RWPE1 (cell line): ENCODE measurements at places on chromosomes 1 and 21.

DNA sequence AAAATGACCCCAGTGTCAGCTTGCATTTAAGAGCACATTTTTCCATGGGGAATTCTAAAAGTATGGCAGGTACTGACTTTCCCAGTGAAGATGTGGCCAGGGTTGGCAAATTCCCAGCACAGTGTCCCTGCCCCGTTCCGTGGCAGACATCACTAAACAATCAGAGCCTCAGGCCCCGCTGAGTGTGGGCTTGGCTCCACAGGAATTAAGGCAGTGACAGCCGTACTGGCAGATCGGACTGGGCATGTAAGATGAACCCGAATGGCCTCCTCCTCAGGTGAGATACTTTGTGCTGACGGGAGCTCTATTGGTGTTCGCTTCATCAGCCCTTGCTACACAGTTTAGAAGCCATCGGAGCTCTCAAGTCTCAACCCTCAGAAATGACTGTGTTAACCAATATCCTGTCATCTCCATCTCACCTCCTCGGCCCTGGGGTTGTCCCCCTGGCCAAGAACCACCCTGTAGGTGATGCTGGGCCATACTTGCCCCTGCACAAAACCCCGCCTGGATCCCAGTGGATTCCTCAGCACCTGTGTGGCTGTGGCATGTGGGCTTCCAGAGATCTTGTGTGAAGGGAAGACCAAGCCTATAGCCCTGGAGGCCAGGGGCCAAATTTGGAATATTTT, 29.0 kb upstream of the ABCG1 start:
- DNase-seq = no peak

GRCh38 chr1:168428063-168428731, 115.6 kb downstream of the XCL2 start:
- no peak for DNase-seq

- DNase-seq = peak; percentile 34
These were observed 159.8 kb downstream of the PEX14 start for GRCh38 chr1:10634428-10635084.

- no peak for DNase-seq
These were observed 53.3 kb downstream of the B3GALNT2 start for GRCh38 chr1:235450886-235451483.

DNA sequence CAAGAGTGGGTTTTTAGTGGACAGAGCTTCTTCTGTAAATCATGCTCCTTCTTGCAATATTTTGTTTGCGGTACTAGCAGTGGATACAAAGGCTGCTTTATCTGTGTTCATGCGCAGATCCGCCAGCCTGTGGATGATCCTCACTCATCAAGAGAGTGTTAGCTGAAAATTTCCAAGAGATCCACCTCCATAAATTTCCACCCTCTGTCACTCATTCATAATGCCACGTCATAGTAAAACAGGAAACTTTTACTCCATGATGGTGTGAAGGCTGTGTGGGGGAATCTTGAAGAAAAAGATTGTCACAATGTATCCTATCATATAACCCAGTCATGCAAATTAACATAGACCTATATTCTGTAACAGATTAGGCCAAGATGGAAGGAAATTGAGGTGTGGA, 4.4 kb upstream of the MAPKAPK2 start:
- DNase-seq = no peak

DNA sequence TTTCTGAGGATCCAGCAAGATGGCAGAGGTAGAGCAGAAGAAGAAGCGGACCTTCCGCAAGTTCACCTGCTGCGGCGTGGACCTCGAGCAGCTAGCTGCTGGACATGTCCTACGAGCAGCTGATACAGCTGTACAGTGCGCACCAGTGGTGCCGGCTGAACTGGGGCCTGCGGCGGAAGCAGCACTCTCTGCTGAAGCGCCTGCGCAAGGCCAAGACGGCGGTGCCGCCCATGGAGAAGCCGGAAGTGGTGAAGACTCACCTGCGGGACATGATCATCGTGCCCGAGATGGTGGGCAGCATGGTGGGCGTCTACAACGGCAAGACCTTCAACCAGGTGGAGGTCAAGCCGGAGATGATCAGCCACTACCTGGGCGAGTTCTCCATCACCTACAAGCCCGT, 125.8 kb downstream of the LRIG2 start:
- no peak for DNase-seq

GRCh38 chr1:109499661-109500536, 6.0 kb downstream of the CYB561D1 start:
- no peak for DNase-seq

- peak; percentile 53 for DNase-seq
These were observed 102.5 kb downstream of the TRABD2B start for GRCh38 chr1:47894410-47895278.

DNA sequence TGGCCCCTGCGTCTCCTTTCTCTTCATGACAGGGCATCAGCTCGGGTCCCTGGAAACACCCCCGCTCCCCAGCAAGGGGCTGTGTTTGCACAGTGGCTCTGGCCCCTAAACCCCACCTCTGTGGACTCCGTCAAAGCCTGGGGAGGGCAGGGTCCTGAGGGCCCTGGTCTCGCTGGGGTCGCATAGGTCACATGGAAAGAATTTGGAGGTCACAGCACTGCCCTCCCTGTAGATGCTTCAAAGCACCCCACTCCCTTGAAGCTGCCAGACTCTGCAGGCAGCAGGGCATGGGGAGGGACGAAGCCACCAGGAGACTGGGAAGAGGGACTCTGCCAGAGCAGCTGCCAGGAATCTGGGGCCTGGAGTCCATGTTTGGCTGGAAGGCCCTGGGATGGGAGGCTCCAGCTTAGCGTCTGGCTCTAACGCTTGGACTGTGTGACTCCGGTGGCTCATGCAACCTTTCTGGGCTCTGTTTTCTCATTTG, 36.6 kb upstream of the ECE1 start:
- DNase-seq = no peak

DNA sequence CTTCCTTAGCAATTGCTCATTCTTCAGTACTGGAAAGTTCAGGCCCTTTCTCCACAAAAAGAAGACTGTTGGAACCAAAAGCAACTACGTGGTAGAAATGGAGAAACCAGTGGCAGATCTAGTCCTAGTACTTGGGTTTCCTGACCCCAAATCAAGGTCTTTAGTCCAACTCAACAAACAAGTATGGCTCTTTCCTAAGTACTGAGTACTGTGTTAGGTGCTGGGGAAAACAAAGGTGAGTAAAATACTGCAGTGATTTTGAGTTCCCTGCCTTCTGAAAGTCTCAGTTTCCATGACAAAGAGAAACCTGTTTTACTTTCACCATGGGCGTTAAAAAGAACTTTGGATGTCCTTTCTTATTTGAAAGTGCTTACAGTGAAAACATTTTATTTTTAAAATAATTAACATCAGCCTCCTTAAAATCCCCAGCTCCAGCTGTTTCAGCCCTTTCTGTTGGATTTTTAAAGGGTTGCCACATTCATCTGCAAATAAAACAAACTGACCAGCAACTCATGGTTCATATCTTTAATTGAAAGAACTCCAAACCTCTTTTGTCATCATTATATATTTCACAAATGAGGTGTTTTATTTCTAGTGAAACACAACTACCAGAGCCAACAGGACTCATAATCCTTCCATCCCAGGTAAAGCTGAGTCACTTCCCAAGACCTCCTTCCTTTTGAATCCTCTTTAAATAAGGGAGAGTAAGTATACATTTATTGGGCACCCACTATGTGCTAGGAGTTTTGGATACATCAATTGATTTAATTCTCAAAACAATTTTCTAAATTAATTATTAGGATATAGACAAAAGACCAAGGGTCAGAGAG, 35.4 kb downstream of the PLPP3 start:
- no peak for DNase-seq

- no peak for DNase-seq
These were observed 173.7 kb downstream of the KCNJ6 start for GRCh38 chr21:37742532-37742931.

DNA sequence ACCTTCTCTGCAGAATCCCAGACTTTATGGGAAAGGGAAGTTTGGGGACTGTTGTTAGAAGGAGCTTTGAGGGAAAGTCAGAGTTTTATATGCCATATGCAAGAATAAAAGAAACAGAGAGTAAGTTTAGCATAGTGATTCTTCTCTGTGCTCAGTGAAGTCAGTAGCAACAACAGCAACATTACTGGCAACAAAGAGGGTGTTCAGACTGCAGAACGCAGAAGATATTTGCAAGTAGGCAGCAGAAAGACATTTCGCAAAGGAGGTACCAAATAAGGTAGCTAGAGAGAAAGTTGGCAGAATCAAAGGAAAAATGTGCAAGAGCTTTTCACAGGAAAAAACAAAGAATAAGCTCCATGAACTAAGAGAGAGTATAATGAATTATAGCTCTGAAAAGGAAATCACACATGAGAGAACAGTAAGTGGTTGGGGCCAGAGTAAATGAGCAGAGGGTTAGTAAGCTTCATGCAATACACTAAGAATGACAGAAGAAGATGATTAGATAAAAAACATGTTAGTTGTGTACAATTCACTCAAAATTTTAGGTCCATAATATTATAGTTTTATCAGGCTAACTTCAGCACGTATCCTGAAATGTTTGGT, 98.1 kb downstream of the NEGR1 start:
- DNase-seq = no peak

- DNase-seq = no peak
These were observed 18.8 kb downstream of the LRRC52 start for GRCh38 chr1:165562571-165562970.

DNA sequence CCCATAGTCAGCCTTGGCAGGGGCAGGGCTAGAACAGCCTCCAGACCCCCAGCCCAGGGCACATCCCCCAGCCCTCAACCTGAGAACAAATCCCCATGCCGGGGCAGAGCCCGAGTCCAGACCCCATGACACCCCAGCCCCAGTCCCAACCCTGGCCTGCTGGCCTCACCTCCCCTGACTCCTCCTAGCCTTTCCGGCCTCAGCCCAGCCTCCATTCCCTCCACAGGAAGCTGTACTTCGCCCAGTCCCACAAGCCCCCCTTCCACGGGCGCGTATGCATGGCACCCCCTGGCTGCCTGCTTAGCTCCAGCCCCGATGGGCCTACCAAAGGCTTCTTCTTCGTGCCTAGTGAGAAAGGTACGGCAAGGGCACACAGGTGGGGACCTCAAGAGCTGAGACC, 50.4 kb downstream of the DISP3 start:
- DNase-seq = no peak

- DNase-seq = peak; percentile 51
These were observed 414 bp downstream of the TMEM51 start for GRCh38 chr1:15153842-15154479.

DNA sequence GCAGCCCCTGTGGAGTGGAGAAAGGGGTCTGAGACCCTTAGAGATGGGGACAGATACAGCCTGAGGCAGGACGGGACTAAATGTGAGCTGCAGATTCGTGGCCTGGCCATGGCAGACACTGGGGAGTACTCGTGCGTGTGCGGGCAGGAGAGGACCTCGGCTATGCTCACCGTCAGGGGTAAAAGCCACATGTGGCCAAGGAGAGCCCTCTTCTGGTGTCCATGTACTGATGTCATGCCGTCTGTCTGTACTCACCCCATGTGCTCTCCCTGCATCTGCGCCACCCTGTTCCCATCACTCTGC, 84.7 kb downstream of the OBSCN start:
- DNase-seq = no peak

- no peak for DNase-seq
These were observed 7.2 kb downstream of the ARF1 start for GRCh38 chr1:228089519-228090380.

GRCh38 chr1:119762409-119762808, 6.3 kb downstream of the HMGCS2 start:
- DNase-seq = no peak

GRCh38 chr21:45208627-45208951, 79.1 kb downstream of the POFUT2 start:
- DNase-seq = no peak

- DNase-seq = no peak
These were observed 2.2 kb upstream of the PRDM16 start for GRCh38 chr1:3066826-3067225.

DNA sequence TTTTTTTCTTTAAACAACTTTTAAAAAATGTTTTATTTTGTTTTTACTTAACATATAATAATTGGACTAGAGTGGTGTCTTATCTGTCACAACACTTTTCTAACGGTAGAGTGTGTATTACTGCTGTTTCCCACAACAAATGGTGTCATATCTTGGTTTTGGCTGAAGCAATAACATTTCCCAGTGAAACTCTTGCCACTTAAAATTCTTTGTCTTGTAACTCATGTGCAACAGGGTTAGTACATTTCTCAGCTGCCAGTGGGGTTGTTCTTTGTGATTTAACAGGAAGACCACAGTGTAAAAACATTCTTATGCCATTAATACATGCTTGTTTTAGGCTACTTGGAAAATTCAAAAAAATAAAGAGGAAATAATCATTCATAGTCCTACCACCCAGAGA, 43.5 kb downstream of the ALPL start:
- DNase-seq = no peak

- no peak for DNase-seq
These were observed 6.8 kb downstream of the ODF2L start for GRCh38 chr1:86389307-86389706.

DNA sequence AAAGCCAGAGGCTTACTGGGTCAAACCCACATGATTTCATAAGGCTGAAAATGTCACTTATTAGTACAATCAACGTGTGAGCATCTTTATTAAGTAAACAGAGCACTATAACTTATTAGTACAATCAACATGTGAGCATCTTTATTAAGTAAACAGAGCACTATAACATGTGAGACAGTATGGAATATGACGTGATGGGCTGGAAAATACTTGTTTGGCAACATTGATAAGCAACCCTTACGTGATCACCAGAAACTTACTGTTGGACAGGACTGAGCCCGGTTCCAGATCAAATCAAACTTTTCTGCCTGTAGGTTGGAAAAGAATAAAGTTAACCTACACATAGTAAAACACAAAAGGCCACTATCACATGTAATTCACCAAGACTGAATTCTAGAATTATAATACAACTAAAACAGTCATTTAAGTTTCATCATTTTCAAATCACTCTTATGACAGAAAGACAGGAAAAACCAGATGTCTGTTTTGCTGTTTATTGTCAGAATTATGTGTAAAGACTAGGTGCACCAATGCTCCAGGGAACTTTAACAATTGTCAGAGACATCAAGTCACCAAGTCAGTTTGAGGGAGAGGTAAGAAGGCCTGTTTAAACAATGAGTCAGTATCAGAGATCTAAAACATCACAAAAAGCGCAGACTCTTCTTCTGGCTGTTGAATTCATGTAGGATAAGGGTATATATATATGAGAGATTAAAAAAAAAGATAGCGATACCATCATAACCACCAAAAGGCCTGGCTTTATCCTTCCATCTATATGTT, 15.7 kb downstream of the ATPAF1 start:
- no peak for DNase-seq

DNA sequence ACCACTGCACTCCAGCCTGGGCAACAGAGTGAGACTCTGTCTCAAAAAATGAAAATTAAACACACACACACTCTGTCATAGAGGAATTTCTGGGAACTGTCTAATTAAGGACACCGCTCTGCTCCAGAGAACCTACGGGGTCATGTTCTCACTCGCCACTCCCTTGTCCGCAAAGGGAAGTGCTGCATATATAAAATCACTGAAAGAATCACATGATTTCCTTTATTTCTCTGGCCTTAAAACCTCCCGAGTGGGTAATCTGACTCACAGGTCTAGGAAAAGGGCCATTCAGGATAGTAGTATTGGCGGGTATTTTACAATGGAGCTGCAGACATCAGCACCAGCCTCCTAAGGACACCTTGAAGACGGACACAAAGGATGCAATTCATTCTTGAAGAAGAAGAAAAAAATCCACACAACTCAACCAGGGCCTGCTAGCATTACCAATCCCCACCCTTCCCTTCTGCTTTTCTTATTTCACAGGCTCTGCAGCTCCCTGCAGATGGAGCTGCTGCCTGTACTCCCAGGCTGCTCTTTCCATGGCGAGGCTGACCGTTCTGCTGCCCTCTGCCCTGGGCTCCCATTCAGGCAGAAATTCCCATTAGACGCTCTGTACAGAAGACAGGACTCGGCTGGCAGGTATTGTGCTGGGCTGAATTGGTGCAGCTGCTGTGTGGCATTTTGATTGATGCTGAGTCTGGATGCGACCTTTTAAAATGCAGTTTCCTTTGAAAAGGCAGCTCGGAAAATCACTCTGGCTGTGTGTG, 53.3 kb upstream of the FAM89A start:
- DNase-seq = no peak
